ENCODE measurements at places on chromosomes 16 and 17.

- no peak for DNase-seq
Observed at GRCh38 chr16:88705801-88706228, 393 bp downstream of the RNF166 start.

DNA sequence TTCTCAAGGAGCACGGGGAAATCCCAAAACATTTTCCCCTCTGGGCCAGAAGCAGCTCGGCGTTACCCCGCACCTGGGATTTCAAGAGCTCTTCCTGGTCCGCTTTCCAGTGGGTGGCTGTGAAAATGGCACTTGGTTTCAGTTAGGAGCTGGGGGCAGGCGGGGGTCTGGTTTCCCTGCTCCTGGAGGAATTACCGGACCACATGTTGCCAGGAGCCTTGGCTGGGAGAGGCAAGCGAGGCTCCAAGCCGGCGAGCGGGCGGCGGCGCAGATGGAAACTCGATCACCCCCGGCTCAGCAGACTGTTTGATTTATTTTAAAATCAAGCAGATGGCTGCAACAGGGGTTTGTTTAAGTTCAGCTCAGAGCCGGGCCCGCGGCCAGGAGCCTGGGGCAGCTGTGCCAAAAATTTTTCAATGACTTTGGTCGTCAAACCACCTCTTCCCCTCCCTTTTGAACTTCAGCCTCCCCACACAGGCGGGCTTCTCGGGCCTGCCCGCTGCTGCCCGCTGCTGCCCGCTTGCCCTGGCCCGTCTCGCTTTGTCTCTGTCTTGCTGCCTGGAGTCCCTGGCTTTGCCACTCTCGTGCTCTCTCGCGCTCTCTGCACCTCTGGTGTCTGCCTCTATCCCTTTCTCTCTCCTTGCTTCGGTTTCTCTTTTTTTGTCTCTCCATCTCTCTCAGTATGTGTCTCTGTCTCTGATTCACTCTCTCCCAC is 108.0 kb upstream of the CIBAR2 start:
- peak; percentile 99 for DNase-seq

GRCh38 chr16:88339930-88340754 is 42.6 kb upstream of the ZNF469 start:
- DNase-seq: no peak

DNA sequence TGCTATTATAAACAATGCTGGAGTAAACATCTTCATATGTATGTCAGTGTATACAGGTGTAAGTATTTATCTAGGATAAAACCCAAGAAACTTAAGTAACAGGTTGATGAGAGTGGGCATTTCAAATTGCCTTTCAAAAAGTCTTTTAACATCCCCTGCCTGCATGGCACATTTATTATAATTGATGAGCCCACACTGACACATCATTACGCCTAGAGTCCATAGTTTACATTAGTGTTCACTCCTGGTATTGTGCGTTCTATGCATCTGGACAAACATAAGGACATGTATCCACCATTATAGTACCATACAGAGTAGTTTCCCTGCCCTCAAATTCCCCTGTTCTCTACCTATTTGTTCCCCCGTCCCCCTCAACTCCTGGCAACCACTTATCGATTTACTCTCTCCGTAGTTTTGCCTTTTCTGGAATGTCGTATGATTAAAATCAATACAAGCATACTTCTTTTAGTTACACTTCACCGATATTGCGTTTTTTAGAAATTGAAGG is 53.7 kb downstream of the NACA2 start:
- DNase-seq: no peak

DNA sequence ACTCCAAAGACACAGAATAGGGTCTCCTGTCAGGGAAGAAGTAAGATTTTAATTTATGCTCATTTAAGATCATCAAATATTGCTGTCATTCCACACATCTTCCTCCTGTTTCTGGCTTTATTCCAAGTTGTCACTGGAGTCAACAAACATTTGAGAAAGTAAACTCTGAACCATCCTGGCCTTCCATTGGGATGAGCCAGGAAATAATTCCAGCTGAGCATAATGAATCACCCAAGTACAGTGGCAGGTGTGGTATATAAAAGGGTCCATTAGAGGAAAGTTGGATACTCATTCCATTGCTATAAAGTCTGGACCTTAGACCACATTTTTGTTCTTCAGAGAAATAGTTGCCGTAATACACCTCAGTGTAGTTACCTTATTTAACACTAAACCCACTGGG is 246.1 kb downstream of the SLC39A11 start:
- peak; percentile 15 for DNase-seq

- DNase-seq: no peak
Observed at GRCh38 chr17:78879635-78880186, 23.3 kb downstream of the CEP295NL start.

GRCh38 chr17:15910791-15911190 is 34.1 kb upstream of the ADORA2B start:
- no peak for DNase-seq

Measured in SHP77 treated with DMSO at 0.1 percent for 48 hours (cell line).